ENCODE measurements at places on chromosomes 12 and 14.
A peak's percentile ranks its signal among the peaks of the same experiment; 100 is the strongest.

GRCh38 chr12:124828264-124829007 is 35.2 kb downstream of the SCARB1 start:
- no peak for DNase-seq

- peak; percentile 21 for DNase-seq
Observed at GRCh38 chr14:65940056-65940735, 527.7 kb downstream of the FUT8 start.

DNA sequence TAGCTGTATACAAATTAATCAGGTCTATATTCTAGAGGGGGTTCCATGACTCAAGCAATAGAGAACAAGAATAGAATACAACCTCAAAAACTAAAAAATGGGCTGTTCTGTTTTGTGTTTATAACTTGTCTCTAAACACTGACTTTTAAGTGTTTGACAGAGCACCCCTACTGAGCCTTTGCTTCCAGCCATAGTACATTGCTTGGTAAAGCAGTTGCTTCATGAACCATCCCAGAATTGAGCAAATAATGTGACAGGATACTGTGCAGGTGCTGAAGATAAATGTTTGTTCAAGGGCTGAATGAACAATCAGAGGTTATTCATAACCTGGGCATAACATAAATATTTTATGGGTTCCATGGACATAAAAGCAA is 11.5 kb downstream of the SPTSSA start:
- no peak for DNase-seq

DNA sequence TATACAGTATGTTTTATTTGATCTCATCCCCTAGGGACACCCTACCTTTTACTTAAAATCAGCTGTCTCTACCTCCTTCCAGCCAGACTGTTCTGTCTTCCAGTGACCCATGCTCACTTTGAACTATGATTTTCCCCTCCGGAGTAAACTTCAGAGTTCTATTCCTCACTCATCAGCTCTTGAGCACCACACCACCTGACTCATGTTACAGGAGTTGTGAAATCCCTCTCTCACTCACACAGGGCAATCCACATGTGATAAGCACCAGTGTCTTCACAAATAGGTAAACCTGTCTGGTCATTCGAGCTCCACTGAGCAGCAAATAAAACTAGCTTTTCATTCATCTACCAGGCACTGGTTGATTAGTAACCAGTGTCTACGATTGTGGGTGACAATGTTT is 177.3 kb upstream of the BMP4 start:
- DNase-seq: no peak

DNA sequence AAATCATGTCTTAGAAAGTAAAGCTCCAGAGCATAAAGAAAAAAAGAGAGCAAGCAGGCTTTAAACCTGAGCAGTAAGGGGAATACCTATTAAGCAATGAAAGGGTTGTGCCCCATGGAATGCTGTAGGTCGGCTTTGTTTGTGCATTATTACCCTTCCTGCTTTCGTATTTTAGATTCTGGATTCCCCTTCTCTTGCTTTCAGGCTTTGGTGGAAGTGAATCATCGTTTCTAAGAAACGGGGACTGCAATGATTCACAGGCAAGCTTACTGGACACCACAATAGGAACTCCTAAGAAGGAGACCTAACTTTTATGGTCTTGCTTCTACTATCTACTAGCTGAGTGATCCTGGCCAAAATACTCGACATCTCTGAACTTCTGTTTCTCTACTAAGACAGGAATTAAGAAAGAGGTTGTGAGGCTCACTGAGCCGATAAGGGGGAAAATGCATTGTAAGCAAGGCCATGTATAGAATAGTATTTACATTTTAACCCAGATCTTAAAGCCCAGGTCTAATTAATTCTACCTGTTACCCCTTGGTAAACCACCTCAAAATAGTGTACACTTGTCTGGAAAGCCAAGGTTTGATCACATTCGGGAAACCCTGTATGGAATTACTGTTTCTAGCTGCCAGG is 1.2 kb upstream of the BMAL2 start:
- no peak for DNase-seq

DNA sequence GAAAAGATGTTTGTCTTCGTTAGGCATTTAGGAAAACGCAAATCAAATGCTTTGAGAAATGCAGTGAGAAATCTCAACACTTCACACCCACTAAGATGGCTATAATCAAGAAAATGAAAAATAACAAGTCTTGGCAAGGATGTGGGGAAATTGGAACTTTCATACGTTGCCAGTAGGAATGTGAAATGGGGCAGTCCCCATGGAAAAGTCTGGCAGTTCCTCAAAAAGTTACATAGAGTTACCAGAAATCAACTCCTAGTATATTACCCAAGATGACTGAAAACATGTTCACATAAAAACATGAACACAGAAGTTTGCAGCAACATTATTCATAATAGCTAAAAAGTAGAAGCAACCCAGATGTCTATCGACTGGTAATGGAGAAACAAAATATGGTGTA is 41.5 kb upstream of the LRTM2 start:
- no peak for DNase-seq

- DNase-seq: peak; percentile 96
Observed at GRCh38 chr12:90253674-90254181, 545.1 kb upstream of the ATP2B1 start.

GRCh38 chr12:49825971-49826421 is 2.2 kb downstream of the NCKAP5L start:
- DNase-seq: no peak

DNA sequence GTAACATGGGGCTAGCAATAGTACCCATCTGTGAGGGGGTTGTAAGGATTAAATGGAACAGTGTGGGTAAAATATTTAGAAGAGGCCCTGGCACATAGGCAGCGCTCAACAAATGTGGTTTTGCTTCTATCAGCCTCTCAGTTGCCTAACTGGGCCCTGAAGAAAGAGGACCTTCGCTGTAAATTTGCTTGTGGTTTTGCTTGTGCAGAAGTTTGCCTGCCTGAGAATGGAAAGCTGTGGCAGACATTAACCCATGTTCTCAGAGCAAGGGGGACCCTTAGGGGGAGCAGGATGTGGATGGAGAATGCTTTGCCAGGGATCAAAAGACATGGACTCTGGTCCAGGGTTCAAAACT is 160.1 kb downstream of the BRMS1L start:
- DNase-seq: no peak

DNA sequence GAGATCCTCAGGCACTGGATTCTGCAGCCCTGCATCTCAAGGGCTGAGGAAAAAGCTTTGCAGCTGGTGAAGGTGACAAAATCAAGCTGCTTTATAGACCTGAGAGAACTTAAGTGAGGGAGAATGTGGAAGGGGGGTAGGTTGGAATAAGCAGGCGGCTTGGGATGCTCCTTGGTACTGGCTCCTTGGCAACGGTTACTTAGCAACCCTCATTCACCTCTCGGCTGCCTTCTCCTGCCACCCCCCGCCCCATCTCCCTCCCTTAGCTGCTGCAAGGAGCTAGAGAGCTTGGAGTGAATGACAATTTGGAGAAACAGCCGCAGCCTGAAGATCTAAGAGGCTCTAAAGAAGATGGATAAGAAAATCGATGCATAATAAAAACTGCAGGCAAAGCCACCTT is 44.1 kb upstream of the CISTR start:
- DNase-seq: no peak

DNA sequence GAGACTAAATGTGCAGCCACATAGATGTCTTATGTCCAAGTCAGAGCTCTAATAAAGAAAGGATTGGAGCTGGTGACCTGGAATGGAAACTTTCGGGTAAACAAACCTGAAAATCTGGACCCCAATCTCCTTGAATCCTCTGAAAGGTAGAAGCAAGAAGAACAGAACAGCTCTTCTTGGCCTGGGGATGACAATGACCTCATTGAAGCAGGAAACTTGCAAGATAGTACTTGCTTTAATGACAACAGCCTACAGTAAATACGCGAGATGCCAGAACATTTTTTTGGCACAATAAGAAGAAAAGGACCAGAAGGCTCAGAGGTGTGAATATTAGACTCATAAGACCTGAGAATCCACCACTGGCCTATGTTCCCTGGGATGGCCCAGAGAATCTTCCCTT is 4.1 kb upstream of the PRIMA1 start:
- DNase-seq: no peak

DNA sequence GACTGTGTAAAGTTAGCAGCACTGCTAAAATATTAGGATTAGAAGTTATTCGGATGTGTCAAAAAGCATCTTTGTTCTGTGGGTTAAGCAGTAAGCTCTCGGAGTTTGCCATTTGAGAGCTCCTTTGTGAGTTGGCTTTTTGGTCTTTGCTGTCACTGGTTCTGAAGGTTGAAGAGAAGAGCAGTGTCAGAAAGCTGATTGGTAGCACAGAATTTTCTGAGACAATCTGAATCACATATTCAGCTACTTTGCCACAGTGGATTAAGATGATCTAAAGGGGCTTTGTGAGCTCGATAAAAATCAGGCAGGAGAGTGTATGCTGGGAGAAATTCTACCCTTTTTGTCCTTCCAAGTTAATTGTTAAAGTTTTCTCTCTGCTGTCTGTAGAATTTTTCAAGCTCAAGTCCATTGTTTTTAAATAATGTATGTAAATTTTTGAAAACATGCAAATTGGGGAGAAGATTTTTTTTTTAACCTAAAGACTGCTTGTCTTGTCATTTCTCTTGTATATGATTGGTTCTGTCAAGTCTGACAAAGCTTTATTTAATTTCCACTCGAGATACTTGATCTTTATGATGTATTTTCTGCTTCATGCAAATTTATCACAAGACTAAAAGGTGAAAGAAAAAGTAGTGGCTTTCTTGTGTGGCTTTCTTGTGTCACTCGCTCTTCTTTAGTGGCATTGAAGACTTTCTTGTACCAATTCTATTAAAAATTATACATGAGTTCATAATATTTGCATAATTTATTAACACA is 307.3 kb downstream of the EGLN3 start:
- DNase-seq: no peak

DNA sequence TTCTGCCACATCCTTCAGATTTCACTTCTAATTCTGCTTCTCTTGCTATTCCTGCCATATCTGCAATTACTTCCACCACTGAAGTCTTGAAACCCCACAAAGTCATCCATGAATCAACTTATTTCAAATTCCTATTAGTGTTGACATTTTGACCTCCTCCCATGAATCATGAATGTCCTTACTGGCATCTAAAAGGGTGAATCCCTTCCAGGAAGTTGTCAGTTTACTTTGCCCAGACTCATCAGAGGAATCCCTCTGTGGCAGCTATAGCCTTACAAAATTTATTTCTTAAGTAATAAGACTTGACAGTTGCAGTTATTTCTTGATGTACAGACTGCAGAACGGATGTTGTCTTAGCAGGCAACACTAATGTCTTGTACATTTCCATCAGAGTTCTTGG is 162.9 kb downstream of the PCNX1 start:
- no peak for DNase-seq

GRCh38 chr14:37988472-37988871 is 219.2 kb upstream of the SSTR1 start:
- DNase-seq: no peak

DNA sequence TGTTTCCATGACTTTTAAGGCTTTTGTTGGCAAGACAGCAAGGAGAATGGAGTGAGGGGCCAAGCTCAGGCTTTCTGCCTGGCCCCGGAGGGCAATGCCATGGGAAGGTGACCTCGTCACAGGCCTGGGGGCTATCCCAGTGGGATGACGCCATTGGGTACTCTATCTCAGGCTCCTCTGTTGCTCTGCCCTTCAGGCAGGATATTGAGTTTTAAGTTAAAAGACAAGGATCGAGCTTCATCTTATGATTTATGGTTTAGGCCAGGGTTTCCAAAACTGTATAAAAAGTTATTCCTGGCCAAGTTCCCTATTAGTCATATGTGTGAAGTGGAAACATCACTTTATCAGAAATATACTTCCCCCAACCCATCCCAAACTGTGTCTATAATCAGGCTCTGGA is 127.7 kb downstream of the ZFP36L1 start:
- no peak for DNase-seq

- no peak for DNase-seq
Observed at GRCh38 chr14:68580096-68580645, 212.7 kb downstream of the ZFP36L1 start.

DNA sequence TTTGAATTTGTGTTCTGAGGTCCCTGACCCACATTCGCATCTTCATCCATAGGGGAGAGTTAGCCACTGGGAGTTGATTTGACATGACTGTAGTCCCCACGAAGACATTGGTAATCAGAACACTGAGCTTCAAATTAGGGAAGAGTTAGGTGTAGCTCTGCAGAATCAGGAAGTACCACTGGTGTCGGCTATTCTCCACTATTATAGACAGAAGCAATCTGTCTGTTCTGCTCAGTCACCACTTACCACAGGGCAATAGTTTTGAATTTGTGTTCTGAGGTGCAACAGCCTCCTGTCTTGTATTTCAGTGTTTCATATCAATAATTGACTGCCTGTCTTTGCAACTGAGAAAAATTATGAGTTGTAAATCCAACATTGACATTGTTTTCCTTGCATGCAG is 407.6 kb downstream of the LRFN5 start:
- DNase-seq: no peak

- no peak for DNase-seq
Observed at GRCh38 chr14:81516986-81517797, 16.5 kb downstream of the SEL1L start.

DNA sequence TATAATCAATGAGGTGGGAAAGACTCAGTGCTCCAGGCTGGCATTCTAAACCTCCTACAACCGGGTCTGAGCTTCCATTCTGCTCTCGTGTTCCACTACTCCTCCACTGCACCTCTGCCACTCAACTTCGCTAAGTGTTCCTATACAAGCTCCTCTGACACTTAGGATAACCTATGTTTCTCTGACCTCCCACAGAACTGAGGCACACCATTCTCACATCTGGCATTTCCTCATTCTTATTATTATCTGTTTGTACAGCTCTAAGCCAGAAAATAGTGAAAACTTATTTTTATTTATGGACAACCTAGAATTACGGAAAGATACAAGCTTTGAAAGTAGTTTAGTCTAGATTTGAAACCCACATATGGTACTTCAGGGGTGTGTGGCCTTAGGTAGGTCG is 127.0 kb downstream of the MED13L start:
- no peak for DNase-seq

- no peak for DNase-seq
Observed at GRCh38 chr12:40820794-40821484, 128.7 kb downstream of the CNTN1 start.

- DNase-seq: no peak
Observed at GRCh38 chr14:71834284-71835204, 97.7 kb upstream of the RGS6 start.

DNA sequence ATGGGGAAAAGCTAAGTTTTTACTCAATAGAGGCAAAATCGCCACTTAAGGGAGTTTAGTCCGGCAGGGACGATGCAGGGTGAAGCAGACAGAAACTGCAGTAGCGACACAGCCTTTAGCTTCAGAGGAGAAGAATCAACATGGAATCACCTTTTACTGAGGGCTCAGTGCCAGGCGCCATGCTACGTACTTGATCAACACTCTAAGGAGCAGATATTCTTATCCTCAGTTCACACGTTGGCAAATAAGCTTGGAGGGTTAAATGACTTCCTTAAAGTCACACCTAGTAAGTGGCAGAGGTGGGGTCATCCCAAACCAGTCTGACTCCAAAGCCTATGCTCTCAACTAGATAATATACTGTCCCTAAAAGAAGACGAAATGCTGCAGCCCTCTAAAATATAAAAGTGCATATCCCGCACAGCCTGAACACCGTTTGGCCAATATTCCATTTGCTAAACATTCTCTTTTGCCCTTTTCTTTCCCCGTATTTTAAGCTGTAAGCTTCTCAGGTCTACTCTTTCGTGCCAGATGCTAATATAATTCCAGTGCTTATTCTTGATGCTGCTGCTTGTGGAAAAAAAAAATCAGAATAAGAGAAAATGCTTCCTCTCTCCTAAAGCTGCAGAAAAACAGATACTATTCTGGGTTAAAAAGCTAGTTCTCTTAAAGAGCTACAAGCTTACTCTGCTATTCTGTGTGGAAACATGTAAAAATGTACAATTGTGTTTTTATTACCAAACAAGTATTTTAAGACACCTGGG is 10.9 kb downstream of the CCDC92 start:
- no peak for DNase-seq
